ENCODE measurements at places on chromosomes 2 and 18.

DNA sequence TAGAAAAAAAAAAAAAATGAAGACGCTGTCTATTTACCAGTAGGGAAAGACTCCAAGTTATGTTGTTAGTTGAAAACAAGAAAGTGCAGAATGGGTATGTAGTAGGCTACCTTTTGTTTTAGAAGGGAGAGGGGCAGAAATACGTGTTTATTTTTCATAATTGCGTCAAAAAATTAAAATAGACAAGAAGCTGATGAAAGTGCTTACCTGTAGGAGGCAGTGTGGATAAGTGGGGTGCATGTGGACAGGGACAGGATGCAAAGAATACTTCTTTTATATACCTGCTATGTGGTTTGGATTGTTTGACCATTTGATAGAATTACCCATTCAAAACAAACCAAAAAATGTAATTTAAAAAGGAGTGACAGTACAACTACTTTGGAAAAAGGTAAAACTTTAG lies 3.0 kb upstream of the GCG start:
- no peak for DNase-seq

- no peak for DNase-seq
Measured at GRCh38 chr2:8636041-8636491, 45.8 kb upstream of the ID2 start.

- no peak for DNase-seq
Measured at GRCh38 chr2:45009928-45010701, 863 bp upstream of the SIX2 start.

GRCh38 chr2:70697603-70698383 lies 70.2 kb downstream of the ADD2 start:
- DNase-seq = no peak

- no peak for DNase-seq
Measured at GRCh38 chr2:217177720-217178119, 317.9 kb upstream of the TNP1 start.

- DNase-seq = no peak
Measured at GRCh38 chr2:9473308-9473984, 905 bp upstream of the IAH1 start.

- DNase-seq = no peak
Measured at GRCh38 chr2:202545523-202545922, 89.2 kb upstream of the FAM117B start.

- DNase-seq = no peak
Measured at GRCh38 chr18:62312851-62313250, 12.3 kb upstream of the TNFRSF11A start.

GRCh38 chr2:70898363-70899240 lies 37.1 kb upstream of the ATP6V1B1 start:
- DNase-seq = no peak

DNA sequence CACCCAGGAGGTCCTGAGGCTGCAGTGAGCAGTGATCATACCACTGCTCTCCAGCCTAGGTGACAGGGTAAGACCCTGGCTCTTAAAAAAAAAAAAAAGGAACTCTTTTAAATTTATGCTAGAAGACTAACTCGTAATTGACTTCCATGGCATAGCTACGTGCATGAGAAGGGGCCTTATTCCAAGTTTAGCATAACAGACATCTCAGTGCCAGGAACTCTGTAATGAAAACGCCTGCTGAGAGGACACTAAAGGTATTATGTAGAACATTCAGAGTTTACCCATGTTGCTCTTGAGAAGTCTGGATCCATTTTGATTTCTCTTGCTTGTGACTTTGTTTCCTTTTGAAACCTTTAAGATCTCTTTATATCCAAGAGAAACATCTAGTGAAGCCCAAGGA lies 276.0 kb downstream of the ZNF407 start:
- no peak for DNase-seq

GRCh38 chr2:171325886-171326585 lies 107.8 kb downstream of the METTL8 start:
- DNase-seq = no peak

DNA sequence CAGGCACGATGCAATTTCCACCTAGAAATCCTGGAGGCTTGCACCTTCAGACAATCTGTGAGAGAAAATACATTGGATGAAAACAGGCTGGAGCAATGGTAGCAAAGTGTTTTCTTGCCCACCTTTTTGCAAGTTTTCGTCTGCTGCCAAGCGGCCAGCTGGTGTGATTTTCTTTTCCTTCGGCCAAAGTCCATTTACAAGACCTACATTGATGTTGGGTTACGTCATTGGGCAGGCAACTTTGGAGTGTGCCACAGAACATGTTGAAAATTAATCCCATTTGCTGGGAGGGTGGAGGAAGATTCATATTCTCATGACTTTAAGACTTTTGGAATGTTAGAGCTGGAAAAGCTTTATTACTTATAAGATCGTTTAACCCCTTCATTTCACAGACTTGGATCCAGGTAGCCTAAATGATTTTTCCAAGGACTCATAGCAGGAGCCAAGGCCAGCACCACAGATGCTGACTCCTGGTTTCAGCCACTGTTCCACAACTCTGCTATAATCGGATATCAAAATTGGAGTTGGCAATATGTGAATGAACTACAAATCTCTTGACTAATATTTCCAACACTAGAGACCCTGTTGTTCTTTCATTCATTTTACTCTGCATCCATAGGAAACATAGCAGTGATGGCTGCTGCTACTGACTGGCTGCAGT lies 352.1 kb downstream of the RND3 start:
- DNase-seq = no peak

DNA sequence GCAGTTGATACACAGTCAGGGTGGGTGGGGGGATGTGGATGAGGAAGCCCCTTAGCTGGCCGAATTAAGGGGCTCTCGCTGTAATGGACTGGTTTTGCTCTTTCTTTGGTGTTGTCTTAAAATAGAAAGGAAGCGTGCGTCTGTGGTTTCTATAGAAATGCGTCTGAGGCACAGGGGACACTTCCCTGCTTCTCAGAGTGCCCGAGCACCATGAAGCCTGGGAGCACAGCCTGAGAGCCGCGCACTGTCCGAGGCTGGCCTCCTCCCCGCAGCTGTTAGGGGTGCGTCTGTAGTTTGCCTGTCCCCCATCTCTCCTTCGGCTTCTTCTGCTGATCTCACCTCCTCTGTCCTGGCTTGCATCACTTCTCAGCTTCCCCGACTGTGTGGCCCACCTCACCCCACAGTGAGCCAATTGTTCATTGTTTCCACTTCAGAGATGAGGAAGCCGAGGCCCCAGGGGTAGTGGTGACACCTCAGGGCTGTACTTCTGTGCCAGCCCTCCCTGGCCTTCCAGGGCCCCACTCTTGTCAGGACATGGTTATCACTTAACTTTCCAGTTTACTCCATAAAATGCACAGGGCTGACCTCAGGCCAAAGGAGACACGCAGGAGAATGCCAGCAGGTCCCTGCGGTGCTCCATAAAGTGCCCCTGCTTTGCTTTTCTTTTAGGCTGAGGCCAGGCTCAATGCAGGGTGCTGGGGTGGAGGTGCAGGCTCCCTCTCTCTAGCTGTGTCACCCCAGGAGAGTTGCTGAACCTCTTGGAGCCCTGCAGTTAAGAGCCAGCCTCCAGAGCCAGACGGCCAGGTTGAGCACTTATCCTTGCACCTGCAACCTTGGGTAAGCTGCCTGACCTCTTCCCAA lies 210.6 kb downstream of the SEPTIN10 start:
- no peak for DNase-seq

GRCh38 chr18:79935925-79936324 lies 15.5 kb downstream of the SLC66A2 start:
- no peak for DNase-seq

DNA sequence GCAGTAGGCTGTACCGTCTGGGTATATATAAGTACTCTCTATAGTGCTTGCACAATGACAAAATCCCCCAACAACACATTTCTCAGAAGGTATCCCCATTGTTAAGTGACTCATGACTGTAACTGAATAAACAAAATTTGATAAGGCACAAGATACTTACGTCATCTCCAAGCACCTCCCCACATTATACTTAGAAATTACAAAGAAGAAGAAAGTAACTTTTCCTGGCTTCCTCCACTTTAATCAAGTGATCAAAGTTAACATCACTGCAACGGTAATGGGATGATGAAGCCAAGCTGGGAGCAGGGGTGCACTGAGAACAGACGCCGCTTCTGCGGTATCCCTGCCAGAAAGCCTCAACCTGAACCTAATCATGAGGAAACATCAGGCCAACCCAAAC lies 9.7 kb downstream of the TNS1 start:
- DNase-seq = no peak

DNA sequence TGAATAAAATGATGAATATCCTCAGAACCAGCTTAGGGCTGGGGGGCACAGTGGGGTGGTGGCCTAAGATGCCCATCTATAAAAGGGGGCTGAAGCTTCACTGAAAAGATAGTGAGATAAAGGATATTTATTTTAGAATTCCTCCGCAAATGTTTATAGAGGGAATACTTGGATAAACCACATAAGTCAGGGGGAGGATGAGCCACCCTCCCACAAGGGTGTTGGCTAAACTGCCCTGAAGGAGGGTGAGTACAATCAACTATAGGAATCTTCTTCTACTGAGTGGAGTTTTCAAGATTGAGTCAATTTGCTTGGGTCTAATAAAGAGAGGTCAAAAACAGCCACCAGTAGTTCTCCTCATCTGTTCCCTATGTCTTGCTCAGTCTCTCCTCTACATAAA lies 114.5 kb upstream of the TANK start:
- no peak for DNase-seq

- DNase-seq = no peak
Measured at GRCh38 chr2:234955971-234956509, 4.2 kb downstream of the SH3BP4 start.

DNA sequence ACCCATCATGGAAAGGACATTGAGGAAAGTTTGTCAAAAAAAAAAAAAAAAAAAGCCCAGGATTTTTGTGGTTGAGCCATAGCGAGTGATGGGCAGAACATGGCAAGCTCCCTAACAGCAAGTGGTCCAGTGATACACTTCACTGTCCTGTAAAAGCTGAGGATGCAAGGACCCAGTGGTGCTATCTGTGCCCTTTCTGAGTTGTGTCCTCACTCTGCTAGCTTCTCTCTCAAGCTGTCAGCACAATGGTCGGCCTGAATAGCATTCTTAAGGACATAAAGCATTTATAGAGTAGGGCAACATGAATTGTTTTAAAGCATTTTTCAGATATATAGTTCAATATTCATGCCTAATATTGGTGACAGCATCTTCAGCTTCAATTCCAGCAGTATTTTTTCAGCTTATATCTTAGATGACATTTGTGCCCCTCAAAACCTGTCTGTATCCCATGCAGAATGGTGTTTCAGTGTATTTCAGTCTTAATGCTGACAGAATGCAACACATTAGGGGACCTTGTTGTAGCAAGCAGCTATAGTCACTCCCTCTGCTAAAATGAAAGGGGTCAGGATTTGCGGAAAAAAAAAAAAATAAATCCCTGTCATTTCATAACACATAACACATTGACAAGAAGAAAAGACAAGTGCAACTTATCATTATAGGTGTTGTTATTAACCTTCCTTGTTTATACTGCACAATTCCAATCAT lies 496.7 kb downstream of the THSD7B start:
- no peak for DNase-seq

GRCh38 chr18:7749510-7749981 lies 182.4 kb downstream of the PTPRM start:
- DNase-seq = no peak

GRCh38 chr2:49836017-49836416 lies 681.7 kb upstream of the FSHR start:
- DNase-seq = no peak

DNA sequence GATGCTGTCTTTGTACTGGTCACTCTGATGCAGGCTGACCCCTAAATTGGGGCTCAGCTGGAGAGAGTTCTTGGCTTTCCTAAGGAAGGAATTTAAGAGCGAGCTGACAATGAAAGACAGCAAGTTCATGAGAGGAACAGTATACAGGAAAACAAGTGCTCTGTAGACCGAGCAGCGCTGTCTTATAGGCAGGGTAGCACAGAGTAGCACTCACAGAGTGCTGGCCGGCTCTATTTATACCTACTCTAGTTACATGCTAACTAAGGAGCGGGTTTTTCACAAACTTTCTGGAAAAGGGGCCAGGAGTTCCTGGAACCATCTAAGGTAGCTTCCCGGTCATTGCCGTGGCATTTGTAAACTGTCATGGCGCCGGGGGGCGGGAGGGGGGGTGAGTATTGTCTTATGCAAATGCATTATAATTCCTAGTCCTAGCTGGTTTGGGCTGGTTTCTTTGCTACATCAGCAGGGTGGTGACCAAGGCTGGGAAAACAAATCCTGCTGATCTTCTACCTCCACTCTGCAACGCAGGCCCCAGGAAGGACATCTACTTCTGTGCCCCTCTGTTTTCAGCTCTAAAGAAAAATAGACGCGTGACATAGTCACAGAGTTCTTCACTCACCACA lies 31.6 kb upstream of the MAP3K20 start:
- no peak for DNase-seq

DNA sequence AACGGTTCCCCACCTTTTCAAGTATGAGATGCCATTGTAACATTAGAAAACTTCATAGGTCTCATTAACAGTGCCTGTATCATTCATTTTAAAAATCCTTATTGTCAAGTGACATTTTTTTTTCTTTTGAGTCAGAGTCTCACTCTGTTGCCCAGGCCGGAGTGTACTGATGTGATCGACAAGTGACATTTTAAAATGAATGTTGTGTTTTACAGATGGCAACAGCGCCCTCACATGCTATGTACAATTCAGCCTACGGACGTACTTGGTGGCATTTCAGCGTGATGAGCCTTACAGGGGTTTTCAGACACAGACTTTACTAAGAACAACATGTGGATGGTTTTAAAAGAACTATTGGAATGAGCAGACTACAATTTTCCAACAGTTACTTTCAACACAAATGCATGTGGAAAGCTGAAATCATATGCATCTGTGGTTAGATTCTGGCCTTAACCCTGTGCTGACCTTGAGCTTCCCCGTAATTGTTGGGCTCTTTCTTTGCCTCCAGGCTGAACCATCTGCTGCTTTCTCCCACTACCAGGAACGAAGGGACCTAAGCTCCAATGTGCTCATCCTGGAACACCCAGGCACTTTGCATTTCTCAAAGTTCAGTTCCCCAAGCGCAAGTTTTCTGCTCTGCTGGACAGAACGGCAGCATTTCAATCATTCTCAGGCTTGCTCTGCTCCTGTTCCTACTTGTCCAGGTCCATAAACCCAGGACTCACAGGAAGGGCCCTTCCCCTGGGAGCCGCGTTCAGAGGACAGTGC lies 119.9 kb upstream of the NDUFV2 start:
- DNase-seq = no peak

DNA sequence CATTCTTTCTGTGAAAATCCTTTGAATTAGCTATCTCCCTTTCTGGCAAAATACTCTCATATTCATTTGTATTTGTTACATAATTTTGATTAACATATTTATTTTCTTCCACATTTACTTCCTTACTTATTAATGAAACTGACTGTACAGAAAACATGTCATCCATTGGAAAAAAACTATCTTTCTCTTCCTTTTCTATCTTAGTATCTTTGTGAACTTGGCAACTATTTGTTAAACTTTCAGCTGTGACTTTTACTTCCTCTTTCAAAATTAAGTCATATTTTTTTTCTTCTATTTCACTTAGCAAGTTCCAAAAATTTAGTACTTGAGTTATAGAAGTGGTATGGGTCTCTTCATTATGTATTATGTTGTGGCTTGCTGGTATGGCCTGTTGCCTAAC lies 2.6 kb downstream of the RAD51AP2 start:
- no peak for DNase-seq

- DNase-seq = no peak
Measured at GRCh38 chr2:6011921-6012320, 319.7 kb downstream of the SOX11 start.

GRCh38 chr2:212384027-212384426 lies 154.6 kb downstream of the ERBB4 start:
- no peak for DNase-seq

All from stimulated activated CD4-positive, alpha-beta T cell treated with anti-CD3 and anti-CD28 coated beads, Interleukin-2, amount 100 ng/mL, for 24 hours (primary cell).